ENCODE measurements at places on chromosomes 13 and 19.

DNA sequence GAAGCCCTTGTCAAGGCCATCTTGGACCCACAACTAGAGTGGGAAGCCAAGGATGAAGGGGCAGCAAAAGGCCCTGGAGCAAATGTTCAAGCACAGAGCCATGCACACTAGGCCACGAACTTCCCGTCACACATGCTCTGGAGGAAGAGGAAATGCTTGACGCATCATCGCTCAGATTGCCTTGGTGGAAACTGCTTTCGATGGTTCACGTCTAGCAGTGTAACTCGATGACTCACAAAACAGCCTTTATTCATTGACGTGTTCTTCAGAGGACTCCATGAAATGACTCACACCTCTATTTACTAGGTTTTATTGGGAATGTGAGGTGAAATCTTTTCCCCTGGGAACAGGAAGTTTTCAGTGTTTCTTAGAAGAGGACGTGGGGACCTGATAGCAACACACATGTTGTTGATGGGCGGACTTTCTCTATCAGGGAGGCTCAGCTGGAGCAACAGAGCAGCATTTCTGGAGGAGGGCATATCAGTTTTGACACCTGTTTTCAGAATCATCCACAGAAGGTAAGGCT is 79.8 kb upstream of the FLT1 start:
- DNase-seq: peak; percentile 94

DNA sequence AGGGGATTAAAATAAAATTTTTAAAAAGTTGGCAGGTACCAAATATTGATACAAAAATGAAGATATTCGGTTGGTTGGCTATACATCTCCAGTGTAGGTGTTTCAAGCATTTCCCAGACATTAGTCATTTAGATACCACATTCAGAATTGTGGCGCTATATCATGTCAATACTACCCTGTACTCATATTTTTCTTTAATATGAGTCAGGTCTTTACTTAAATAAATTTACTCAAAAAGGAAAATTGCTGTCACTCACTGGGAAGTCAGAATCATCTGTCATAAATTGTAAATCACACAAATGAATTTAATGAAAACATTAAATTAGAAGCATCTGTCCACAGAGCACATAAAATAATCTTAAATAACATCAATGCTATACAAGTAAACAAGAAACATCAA is 134.2 kb downstream of the TSHZ3 start:
- no peak for DNase-seq

DNA sequence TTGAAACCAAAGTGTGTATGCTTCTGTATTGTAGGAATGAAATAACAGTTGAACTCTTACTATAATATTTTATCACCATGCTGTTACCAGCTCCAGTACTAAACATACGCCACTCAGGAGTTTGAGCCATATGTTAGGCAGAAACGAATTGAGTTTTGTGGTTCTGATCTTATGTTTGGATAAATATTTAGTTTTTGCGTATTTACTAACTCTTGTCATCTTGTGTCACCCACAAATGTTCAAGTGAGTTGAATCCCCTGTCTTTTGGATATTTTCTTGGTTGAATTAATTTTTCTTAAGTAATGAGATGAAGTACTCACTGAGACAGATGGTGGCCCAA is 1.5 kb downstream of the FNDC3A start:
- DNase-seq: no peak

- no peak for DNase-seq
Observed at GRCh38 chr19:45693106-45693788, 781 bp downstream of the QPCTL start.

- no peak for DNase-seq
Observed at GRCh38 chr19:11387162-11388034, 3.3 kb upstream of the EPOR start.

- DNase-seq: no peak
Observed at GRCh38 chr19:51019544-51019925, at the start of gene KLK10. Gene KLK10 (minus strand): TSS chr19:51019709. CDS start chr19:51019130, 579 bp downstream.

GRCh38 chr13:30021611-30022010 is 171.2 kb upstream of the UBL3 start:
- no peak for DNase-seq

DNA sequence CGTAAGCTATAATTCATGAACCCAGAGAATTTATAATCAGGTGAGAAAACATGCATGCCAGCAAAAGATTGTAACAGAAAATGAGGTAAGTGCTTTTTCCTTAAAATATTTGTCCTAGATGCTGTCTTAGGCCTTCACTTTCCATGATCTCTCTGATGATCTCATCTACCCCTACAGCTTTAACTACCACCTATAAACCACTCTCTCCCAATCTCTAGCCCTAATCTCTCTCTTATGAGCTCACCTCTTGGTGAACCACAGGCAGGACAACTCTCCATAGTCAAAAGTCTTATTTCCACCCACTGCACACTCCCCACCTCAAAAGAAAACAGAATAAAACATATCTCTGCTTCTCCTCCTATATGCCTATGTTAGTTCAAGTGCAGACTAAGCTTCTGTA is 137.1 kb downstream of the SLC7A1 start:
- DNase-seq: no peak

DNA sequence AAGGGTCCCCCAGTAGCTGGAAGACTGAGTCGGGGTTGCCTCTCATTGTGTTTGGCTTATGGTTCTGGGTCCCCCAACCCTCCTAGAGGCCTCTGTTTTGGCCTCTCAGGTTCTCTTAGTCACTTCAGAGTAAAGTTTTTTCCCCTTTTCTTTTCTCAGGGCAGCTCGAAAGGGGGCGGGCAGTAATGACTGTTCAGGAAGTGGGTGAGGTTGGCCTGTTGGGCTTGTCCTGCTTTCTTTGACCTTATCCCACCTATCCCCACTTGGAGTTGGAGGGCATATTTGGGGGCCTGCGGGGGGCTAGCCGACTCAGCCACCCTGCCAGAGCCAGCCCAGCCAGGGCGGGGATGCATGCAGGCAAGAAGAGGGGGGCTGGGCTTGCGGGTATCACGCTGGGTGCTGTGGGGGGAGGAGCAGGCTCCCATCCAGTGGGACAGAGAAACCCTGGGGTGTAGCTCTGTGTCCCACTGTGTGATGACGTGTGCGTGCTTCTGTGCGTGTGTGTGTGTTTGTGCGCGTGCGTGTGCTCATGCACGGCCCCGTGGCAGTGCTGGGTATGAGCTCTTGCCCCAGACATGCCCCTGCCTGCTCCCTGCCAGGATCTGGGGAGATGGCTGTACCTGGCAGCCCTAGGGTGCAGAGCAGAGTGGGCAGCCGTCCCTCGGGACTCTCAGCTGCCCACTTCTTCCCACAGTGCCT is 1.4 kb downstream of the CIC start:
- no peak for DNase-seq

DNA sequence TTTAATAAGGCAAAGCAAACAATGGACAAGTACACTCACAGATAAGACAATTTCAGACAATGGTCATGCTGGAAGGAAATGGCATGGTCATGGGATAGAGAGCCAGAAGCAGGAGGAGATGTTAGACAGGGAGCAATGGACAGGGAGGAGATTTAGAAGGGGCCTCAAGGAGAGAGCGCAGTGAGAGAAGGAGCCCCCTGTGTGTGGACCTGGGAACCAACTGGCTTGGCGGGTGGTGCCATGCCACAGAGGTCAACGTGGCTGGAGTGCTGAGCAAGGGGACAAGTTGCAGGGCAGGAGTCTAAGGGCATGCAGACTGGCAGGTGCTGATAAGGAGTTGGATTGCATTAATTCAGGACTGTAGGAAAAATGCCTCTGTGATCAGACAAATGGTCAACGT is 75.3 kb upstream of the UQCRFS1 start:
- no peak for DNase-seq

DNA sequence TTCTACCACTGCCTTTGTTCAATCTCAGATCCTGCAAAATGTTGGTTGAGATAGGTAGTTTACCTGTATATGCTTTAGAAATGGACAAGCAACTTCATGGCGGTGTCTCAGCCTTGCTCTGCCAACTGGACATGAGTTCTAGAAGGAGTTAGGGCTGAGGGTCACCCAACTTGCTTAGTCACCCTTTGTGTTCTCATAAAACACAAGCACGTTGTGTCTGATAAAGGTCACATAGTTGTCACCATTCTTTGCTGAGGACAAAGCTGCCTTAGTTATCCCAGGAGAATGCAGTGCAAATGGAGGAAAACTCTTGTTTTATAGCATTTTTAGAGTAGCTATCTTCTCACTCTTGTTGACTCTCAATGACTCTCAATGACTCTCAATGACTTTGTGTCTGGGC is 218.4 kb upstream of the TMTC4 start:
- DNase-seq: no peak

DNA sequence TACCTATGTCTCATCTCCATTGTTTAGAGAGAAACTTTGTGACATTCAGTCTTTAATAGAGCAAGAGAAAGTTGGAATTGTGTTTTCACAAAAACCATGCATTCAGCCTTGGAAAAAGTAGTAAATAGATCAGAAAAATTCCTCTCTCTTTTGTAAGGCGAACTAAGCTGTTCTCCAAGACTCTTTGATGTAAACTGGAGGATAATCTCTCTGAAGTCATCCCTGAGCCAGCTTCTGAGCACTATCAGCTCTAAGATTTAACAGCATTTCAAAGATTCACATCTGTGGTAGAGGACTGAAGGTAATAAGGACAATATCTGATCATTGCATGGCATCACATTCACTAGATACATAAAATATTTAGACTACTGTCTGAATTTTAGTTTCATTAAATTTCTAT is 904.6 kb upstream of the ATXN8OS start:
- DNase-seq: no peak

DNA sequence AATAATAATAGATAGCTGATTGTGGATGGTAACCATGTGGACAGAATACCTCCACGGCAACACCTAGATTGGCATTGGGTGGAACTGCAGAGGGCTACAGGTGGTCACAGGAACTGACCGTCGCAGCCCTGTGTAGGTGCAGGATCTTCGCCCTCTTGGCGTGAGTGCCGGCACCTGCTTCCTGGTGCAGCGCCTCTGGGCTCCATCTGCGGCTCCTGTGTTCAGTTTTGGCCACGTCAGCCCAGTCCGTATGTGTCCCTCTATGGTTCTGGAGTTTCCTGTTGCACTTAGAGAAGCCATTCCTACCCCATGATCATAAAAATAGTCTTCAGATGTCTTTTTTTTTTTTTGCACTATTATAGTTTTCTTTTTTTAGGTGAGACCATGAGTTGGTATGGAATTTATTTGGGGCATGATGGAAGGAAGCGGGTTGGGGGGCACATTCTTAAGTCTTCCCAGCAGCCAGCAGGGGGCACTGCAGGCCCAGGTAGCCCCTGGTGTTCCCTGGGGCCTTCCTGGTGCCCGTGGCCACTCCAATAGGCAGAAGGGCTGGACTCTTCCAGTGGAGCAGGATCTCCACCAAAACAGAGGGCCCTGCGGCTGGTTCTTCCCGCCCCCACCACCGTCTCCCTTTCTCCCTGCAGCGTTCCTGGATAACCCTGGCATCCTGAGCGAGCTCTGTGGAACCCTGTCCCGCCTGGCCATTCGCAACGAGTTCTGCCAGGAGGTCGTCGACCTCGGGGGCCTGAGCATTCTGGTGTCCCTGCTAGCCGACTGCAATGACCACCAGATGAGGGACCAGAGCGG is 10.1 kb upstream of the SLC25A42 start:
- no peak for DNase-seq

GRCh38 chr19:53537121-53537520 is 824 bp upstream of the ZNF331 start:
- DNase-seq: no peak

DNA sequence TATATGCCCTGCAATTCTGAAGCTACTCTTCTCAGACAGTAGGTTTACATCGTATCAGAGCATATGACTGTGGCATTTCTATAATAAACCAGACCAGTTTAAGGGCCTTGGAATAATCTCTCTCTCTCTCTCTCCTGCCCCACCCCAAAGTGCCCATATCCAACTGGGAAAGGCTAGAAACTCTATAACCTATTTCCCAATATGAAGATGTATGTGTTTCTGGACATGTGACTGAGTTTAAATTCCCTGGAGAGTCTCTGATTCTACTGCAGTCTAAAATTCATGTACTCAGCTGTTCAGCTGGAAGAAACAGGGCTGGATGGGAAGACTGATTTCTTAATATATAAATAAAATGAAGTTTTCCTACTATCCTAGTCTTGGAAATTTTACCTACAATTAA is 91.9 kb upstream of the MBNL2 start:
- DNase-seq: no peak

DNA sequence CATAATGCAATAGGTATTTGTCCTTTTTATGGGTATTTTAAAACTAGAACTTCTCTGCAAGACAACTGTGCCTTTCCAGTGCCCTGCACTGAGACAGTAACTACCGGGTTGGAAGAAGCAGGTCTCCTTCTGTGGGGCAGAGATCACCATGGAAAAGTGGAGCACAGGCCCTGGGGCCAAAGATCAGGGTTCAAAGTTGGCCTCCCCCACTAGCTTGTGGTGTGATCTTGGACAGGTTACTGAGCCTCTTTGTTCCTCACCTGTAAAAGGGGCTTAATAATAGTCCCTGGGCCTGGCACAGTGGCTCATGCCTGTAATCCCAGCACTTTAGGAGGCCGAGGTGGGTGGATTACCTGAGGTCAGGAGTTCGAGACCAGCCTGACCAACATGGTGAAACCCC is 68.3 kb downstream of the CEBPG start:
- no peak for DNase-seq

Measured in AG04450 (cell line).